ENCODE measurements at places on chromosomes 7 and 10.

- DNase-seq, result peak; percentile 16
Measured at GRCh38 chr7:158957921-158958491, 101.6 kb downstream of the DYNC2I1 start.

DNA sequence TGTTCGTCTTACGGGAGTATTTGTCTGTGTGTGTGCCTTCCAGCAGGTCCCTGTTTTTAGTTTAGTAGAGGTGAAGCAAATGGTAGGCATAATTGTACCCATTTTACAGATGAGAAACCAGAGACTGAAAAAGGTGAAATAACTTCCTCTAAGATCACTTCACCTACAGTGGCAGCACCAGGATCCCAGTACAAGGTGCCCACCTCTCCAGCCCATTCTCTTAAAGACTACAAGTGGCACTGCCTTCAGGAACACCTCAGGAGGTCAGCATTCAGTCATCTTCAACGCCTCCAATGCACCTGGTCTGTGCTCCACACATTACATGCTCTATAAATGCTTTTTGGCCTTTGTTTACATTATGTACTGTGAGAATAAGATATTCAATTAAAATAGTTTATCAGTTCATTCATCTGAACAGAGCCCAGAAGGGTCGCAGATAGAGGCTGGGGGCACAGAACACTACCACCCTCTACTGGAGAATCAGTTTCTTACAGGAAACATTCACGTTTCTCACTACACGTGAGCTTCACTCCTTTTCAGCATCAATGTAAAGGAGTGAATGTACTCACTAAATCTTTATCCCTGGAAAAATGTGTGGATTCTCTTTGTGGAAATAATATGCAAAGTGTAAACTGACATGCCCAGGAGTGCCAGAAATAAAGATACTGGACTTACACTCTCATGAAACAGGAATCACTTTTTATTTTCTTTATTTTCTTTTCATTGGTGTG, 45.5 kb upstream of the ABLIM1 start:
- no peak for DNase-seq

GRCh38 chr10:59580026-59580863, 129.4 kb downstream of the SLC16A9 start:
- no peak for DNase-seq

DNA sequence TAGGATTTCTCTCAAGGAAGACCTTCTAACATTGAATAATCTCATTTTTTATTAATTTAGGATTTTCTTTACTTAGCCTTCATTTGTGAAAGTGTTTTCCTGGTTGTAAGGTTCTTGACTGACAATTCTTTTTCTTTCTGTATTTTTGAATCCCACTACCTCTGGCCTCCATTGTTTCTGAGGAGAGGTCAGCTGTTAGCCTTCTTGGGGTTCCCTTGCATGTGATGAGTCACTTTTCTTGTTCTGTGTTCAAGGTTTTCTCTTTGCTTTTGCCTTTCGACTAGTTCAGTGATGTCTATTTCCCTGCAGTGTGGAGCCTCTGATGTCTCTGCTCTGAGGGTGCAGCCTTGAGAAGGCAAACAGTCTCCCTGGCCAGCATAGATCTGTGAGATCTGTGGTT, 304.1 kb upstream of the ZNF32 start:
- no peak for DNase-seq

DNA sequence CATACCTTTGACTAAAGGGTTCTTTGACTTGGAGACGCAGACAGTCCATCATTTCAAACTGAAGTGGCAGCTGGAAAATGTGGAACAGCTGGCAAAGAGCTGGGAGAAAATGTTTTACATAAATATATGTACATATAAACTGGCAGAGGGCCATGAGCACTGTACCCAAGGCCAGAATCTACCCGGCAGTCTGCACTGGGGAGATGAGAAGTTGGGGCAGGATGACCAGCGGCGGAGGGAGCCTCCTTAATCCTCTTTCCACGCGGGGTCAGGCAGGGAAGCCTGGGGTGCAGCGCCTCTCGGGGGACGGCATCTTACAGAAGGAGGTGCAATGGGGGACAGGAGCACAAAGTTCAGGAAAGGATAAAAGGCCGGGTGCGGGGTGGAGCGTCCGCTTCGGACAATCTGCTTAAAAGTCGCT, 1.3 kb downstream of the GLI3 start:
- DNase-seq, result no peak

GRCh38 chr10:22433875-22434274, 88.6 kb downstream of the SPAG6 start:
- no peak for DNase-seq

GRCh38 chr7:151245360-151246101, 3.0 kb downstream of the SMARCD3 start:
- DNase-seq, result no peak

GRCh38 chr7:45918556-45918955, 2.5 kb downstream of the IGFBP3 start:
- DNase-seq, result no peak

GRCh38 chr7:134766779-134767519, 12.5 kb upstream of the CALD1 start:
- no peak for DNase-seq

DNA sequence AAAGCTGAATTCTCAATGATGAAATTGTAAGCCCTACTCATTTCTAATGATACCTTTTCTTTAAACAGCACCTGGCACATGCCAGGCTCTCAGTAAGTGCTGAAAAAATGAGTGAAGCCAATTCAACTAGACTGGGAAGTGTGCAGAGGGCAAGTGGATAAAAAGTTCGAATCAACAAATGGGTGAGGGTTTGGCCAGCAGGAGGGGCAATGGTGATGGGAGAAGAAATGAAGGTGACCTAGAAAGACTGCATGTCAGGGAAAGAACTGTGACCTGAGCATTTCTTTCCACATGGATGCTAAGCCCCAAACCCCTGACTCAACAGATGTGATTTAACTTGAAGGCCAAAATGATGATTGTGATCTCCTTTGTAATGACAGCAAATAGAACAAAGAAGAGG, 54.6 kb downstream of the DKK1 start:
- no peak for DNase-seq

GRCh38 chr10:437698-438490, 251.6 kb downstream of the DIP2C start:
- DNase-seq, result no peak

DNA sequence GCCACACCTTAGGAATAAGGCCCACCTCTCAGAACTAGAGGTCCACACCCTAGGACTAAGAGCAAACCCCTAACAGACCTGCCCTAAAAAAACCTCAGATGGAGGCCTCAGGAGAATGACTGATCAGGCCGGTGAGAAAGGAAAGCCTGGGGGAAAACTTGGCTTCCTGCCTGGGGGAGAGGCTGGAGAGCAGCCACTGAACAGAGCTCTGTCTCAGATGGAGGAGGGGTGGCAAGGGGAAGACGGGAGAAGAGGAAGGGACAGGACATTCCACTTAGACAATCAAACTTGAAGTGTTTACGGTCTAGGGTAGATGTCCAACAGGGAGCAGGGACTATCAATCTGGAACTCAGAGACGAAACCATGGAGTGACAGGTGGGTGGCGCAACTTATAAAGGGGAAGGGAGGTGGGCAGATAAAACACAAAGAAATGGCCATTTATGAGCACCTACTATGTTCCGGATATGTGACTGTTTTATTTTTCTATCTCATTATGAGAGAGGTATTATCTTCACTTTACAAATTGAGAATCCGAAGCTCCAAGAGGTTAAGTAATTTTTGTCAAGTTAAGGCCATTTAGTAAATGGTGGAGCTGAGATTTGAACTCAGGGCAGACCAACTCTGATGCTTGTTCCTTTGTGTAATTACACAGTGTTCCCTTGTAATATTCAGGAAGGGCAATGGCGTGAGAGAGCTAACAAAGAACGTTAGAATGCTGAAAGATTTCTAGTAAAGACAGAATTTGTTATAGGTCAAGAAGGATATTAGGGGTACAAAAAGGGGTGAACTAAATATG, 82.6 kb downstream of the DNMBP start:
- no peak for DNase-seq

- no peak for DNase-seq
Measured at GRCh38 chr10:1963341-1963740, 226.0 kb upstream of the ADARB2 start.

- DNase-seq, result no peak
Measured at GRCh38 chr7:68821846-68822245, 776.4 kb upstream of the AUTS2 start.

GRCh38 chr10:78506614-78507013, 473.0 kb downstream of the RPS24 start:
- no peak for DNase-seq

DNA sequence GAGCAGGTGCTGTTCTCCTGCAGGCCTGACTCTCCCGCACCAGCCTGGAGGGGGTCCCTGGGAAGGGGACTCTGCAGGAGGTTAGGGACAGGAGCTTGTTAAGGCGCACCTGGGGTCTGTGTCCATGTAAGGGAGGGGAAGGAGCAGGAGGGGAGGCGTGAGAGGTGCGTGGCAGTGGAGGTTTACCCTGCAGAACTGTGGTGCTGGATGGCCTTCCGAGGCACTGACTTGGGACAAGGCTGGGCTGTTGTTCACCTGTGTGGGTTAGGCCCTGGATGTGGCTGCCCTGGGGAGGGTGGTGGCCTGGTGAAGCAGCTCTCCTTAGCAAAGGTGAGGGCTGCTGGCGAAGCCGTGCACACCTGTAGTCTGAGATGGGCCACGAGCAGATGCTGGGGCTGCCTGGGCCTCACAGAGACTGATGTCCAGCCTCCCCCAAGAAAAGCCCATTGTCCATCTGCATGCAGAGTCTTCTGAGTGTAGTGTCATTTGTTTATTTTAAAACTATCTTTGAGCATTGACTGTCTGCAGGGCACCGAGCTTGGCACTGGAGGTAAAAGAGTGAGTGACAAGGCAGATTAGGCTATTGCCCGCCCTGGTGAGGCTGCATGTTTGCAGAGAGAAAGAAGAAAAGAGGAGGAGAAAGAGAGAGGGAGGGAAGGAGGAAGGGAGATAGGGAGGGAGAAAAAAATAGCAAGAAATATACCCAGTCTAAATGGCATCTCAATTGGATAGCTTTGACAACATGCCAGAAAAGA, 225.3 kb downstream of the GLRX3 start:
- DNase-seq, result no peak

DNA sequence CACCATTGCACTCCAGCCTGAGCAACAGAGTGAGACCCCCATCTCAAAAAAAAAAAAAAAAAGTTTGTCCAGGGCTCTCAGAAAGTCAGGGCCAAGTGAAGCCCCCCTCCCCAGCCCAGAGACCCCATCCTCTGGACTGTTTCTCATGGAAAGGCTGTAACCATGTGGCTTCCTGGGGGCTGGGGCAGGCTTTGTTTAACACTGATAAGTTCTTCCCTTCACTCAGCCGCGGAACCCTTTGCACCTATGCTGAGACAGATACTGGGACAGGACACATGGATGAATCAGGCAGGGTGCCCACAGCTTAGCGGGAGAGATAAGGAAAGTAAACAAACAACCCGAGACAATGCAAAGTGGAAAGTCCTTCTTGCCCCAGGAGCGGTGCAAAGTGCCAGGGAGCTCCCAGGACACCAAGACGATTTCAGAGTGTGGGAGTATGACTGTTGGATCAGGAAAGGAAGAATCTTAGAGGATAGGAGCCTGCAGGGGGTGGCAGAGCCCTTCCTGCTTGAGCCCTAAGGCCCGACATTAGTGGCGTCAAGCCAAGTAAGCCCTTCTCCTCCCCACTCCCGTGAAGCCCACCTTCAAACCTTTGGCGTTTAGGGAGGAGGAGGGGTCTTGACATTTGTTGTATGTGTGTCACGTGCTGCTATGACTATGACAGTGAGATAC, 11.6 kb downstream of the MLXIPL start:
- no peak for DNase-seq

DNA sequence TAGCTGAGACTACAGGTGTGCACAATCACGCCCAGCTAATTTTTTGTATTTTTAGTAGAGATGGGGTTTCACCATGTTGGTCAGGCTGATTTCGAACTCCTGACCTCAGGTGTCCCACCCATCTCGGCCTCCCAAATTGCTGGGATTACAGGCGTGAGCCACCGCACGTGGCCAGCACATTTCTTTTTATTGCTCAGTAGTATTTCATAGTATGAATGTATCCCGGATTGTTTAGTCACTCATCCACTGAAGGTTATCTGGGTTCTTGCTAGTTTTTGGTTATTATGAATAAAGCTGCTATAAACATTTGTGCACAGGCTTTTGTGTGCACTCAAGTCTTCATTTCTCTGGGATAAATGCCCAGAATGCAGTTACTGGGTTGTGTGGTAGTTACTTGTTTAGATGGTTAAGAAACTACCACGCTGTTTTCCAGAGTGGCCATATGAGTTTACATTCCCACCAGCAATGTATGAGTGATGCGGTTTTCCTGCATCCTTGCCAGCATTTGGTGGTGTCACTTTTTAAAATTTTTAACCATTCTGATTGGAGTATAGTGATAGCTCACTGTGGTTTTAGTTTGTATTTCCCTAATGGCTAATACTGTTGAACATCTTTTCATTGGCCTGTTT, 275.8 kb upstream of the LYZL1 start:
- DNase-seq, result no peak

DNA sequence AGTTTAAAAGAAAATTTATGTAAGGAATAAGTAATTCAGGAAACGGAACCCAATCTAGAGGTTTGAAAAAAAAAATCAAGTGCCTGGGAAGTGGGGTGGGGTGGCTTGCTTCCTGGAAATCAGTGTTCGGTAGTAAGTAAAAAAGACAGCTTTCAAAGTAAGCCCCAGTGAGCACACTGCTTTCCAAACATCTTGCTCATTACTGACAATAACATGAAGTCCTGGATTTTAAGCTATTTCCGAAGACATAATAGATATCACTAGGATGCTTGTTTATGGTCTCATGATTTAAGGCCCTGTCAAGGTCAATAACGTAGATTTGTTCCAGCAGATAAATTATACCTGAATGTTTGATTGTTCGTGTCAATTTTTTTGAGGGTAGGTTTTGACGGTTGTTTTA, 1.3 kb downstream of the STAMBPL1 start:
- DNase-seq, result no peak

Data from epithelial cell of prostate (primary cell).